Chondrocyte (in vitro differentiated cells): ENCODE measurements at places on chromosomes 4 and X. TPM values are rescaled to one million over a fixed set of nuclear protein-coding genes. Genes with fewer than 3 reads are reported as not detected.

LIMCH1 gene
- total RNA-seq, result 8.8 to 9.8 TPM (median 9.0 TPM) in 3 replicates

USP17L24 gene
- total RNA-seq, result not detected in 3 replicates

HS3ST1 gene
- total RNA-seq, result not detected in 3 replicates

LIN54 gene
- total RNA-seq, result 12.2 to 13.3 TPM (median 12.3 TPM) in 3 replicates

PDZD4 gene
- total RNA-seq, result 24.8 to 27.2 TPM (median 25.4 TPM) in 3 replicates

DNA sequence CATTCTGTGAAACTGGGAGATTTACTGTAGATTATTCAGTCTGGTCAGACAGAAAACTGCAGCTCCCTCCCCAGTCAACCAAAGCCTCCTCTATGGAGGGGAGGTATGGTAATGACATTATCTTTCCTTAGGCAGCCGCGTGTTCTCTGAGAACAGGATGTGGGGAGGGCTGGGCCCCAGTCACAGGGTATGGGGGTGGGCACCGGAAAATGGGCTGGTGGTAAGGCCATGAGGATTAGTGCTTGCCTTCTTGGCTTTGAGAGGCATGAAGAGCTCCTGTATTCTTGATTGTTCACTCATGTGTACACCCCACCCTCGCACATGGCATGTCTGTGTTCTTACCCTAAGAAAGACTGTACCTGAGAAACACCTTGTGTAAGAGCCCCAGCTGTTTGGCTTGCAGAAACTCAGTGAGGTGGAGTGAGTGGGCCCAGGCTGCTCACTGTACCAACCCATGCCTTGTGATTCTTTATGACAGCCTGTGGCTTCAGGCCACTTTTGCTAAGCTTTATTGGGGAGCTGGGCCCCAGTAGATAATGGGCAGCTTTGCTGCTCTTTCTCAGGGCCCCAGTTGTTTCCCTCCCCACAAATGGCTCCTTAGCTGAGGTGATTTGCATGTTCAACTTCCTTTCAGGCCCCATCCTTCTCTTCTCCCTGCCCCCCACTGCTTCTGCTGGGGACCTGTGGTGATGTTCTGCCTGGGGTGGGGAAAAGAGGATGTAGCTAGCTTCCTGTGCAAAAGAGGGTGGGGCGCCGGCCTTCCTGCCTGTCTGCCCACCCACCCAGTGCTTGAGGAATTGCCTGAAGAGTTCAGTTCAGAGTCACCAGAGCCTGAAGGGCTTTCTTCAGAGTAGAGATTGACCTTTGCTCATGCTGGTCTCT lies 30.7 kb downstream of the MSN start:
- DNase-seq, result no peak

GRCh38 chr4:166045457-166045856 lies 172.4 kb downstream of the TLL1 start:
- DNase-seq, result no peak

DNA sequence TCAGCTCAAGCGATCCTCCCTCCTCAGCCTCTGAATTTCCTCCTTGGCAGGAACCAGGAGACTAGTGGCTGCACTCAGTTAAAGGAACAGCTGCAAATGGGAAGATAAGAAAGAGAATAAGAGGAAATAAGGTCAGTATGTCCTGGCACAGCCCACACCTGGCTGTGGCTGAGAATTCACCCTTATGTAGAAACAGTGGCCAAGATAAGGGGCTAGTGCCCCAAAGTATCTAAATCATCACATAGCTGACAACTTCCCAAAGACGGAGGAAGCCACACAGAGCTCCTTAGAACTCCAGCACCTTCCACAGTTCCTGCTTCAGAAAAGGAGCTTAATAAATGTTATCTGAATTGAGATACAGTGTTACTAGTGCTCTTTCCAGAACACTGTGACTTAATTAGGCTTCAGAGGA lies 2.3 kb upstream of the CHIC2 start:
- DNase-seq, result no peak

GRCh38 chr4:157977086-157977485 lies 195.7 kb downstream of the GASK1B start:
- DNase-seq, result no peak

DNA sequence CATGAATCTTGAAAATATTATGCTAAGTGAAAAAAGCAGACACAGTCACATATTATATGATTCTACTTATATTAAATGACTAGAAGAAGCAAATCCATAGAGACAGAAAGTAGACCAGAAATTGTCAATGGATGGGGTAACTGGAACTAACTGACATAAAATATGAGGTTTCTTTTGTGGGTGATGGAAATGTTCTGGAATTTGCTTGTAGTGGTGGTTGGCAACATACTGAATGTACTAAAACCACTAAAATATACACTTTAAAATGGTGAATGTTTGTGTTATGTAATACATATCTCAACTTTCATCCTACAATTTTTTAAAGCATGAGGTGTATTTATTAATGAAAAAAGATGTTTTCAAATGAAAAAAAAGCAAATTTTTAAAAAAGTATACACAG lies 14.7 kb downstream of the CNOT6L start:
- DNase-seq, result no peak

GRCh38 chr4:1191621-1192020 lies 19.2 kb upstream of the SPON2 start:
- peak; percentile 65 for DNase-seq
